NCI-H1694 treated with DMSO at 0.1 percent for 48 hours (cell line): ENCODE measurements at places on chromosomes 11 and 22.

DNA sequence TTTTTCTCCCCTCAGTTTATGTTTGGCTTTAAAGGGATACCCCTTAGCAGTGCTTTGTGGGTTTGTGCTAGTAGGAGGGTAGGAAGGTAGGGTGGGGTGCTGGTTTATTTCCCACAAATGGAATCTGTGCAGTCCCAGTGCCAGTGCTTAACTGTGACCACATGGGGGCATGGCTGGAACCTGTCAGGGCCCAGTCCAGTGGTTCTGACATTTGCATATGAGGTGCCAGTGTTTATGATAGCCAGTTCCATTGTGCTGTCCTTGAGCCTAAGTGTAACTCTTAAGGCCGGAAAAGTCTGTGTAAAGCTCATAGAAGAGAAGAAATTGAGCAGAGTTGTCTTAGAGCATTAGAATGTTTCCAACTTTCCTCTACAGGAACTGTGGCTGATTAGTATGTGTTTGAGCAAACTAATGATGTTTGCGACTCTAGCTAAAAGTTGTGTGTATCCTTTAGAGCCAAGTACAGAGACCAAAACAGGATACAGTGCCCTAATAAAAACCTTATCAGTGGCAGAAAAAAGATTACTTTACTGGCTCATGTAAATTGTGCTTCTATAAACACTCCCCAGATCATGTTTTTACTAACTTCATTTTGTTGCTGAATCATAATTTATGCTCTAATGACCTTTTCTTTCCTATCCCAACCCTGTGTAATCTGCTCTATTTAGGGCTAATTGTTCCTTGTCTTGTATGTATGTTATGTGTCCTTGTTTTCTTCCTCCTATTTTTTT, 38.1 kb downstream of the DIXDC1 start:
- DNase-seq, result no peak

- DNase-seq, result peak; percentile 4
Measured at GRCh38 chr11:5476186-5476819, 12.2 kb upstream of the OR52D1 start.

DNA sequence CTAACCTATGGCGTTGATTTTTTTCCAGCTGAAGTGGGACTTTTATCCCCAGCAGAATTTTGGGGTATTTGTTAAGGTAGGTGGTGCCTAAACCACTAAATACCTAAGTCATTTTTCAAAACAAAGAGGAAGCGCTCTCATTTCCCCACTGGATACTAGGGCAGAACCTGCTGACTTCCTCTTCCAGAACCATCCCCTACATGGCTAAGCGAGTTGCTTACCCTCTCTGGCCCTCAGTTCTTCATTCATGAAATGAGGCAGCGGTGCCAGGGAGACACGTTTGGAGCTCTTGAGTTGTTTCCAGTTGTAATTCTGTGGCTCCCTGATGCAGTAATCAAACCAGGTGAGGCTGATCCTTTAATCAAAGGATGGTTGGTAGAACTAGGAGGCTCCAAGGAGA, 10.0 kb upstream of the MTMR3 start:
- no peak for DNase-seq

DNA sequence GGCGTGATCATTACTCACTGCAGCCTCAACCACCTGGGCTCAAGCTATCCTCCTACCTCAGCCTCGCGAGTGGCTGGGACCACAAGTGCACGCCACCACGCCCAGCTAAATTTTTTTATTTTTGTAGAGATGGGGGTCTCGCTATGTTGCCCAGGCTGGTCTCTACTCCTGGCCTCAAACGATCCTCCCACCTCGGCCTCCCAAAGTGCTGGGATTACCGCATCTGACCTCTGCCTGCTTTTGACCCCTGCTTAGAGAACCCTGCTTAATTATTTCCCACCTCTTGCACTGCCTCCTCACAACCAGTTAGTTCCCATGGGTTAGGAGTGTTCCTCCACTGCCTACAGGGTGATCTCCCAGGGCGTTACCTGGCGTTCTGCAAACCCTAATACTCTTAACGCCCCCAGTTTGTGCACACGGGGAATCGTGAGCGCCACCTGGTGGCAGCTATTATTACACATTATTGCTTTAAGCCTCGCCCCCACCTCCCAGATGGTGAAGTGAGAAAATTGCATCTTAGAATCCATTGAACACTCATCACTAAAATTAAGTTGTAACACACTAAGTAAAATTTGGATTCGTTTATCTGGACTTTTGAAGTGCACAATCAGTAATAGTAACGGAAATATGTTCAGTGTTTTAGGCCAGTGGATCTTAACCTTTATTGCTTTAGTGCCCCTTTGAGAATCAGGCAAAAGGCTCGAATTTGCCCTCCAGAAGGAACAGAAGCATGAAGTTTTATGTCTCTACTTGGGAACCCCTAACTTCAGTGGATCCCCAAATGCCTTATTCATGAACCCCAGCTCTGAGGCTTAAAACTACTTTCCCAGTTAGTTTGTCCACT, 61.4 kb upstream of the ASPHD2 start:
- peak; percentile 27 for DNase-seq

DNA sequence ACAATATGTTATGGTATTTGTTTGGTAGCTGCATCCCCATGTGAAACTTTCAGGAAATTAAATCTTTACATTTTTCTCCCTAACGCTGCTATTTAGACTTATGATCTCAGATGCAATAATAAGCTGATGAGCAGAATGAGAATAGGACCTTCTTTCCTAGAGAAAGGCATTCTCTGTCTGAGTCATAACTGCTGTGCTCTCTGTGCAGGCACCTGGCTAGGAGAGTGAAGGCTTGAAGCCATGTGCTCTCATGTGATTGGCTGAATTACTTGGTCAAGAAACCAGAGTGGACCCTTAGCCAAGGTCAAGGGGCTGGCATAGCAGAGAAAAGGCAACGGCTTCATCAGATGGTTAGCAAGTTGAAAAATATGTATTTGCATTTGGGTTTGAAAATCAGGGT, 185.0 kb downstream of the ADAMTS15 start:
- DNase-seq, result no peak

GRCh38 chr11:97850701-97851100, 1170.0 kb upstream of the CNTN5 start:
- no peak for DNase-seq

DNA sequence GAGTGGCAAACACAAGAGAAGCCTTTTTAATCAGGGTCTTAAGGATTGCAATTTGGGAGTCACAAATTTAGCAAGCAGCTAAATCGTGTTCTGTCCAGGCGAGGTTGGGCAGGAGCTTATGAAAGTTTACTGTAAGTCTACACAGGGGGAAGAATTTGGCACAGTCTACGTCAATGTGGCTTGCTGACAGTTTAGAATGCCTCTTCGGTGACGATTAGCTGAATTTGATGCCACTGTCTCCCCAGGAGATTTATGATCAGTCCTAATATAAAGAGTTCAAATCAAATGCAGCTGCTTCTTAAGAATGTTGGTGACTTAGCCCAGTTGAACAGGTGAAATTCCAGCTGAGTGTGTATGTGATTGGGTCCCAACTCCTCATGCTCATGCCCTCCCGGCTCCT, 114.1 kb upstream of the CLPB start:
- no peak for DNase-seq

- no peak for DNase-seq
Measured at GRCh38 chr11:124898711-124899110, 1.0 kb upstream of the ROBO4 start.

DNA sequence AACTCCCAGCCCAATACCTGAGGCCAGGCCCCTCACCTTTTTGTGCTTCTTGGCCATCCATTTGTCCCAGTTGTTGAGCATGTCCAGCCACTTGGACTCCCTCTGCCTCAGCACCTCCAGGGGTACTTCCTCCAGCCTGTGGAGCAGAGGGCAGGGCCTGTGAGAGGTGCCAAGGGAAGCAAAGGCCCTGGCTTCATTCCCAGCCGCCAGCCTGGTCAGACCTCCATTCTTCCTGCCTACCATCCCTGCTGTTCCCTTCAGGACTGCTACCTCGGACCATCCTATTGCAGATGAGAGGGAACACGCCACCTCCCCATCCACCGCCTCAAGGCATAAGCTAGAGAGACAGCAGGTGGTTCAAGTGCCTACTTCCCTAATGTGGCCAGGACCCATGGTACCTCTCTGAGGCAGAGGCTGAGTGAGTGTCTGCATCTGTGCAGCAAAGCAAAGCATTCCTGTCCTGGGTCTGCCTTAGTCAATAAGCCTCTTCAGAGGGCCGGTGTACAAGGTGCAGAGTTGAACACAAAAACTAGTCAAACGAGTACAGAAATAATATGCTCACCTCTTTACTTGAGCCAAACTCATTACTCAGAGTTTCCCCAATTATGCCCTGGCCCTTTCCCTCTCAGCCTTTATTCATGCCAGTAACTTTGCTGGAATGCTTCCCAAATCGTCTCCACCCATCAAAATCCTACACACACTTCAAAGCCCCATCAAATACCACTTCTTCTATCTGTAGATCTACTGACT, 15.4 kb upstream of the CASTOR1 start:
- no peak for DNase-seq

DNA sequence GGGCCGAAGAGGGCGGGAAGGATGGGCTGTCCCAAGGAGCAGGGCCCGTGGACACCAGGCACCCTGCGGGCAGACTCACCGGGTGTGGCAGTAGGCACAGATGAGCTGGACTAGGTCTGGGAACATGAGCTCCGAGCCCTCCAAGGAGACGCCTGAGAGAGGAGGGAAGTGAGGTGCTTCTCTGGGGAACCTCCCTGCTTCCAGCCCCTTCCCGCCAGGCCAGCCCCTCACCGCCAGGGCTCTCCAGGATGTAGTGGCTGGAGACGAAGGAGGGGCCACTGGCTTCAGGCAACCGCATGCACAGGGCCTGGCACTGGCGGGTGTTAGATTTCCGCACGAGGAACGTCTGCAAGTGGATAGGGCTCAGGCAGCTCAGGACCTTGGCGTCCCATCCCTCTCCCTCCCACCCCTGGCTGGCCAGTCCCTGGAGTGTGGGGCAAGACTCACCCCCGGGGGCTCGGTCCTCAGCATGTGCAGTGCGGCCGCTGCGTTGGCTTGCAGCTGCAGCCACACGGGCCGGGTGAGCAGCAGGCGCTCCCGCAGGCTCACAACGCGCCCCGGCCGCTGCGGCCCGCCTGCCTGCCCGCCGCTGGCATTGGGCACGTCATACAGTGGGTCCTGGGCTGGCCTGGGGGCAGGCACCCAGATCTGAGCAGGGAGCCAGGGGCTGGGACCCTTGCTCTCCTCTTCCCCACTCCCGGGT, 552 bp downstream of the RIN1 start:
- DNase-seq, result no peak

DNA sequence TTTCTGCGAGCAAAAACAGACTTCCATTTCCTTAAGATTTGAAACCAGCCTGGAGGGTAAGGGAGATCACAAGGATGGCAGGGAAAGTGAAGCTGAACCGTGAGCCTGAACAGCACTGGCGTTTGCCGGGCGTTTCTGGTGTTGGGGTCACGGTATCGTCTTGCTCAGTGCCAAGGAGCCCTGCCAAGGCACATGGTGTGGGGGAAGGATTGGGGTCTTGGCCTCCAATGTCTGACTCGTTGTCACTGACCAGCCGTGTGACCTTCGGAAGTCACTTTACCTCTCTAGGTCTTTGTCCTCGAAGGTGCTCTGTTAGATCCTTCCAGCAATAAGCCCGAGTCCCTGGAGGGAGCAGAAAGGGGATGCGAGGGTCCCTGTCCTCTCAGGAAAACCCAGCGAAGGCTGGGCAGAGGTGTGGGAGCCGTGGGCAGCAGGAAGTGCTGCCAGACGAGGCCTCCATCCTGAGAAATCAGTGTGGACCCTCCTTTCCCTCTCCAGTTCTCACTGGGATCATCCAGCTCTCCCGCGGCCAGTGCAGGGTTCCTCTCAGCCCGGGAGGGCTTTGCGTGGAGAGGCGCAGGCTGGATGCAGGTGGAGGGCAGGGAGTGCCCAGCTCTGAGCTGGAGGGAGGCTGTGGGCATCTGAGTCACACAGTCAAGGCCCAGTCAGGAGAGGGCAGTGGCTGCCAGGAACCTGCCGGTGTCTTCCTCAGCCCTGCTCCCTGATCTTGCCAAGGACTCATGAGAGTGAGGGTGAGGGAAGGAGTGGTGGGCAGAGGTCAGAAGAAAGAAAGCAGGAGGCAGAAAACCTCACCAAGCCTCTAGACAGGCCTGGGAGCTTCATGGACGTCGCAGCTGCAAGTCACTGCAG, 18.9 kb downstream of the TOM1 start:
- DNase-seq, result no peak

DNA sequence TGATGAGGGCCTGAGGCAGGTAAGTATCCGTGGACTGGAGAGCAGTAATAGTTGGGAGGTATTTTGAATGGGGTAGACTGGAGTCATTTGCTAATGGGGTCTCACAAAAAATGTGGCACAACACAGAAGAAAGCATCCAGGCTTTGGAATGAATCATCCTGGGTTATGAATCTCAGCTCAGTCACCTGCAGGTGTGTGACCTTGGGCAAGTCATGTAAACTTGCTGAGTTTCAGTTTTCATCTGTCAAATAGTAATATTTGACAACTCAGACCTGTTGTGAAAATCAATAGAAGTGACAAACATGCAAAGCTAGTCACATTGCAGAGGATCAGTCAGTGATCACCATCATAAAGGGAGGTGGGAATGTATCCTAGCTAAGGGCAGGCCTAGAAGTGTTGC, 232.0 kb upstream of the TENM4 start:
- no peak for DNase-seq
